ENCODE measurements at places on chromosomes 16 and 17. TPM values are rescaled to one million over a fixed set of nuclear protein-coding genes. Genes with fewer than 3 reads are reported as not detected.

DNA sequence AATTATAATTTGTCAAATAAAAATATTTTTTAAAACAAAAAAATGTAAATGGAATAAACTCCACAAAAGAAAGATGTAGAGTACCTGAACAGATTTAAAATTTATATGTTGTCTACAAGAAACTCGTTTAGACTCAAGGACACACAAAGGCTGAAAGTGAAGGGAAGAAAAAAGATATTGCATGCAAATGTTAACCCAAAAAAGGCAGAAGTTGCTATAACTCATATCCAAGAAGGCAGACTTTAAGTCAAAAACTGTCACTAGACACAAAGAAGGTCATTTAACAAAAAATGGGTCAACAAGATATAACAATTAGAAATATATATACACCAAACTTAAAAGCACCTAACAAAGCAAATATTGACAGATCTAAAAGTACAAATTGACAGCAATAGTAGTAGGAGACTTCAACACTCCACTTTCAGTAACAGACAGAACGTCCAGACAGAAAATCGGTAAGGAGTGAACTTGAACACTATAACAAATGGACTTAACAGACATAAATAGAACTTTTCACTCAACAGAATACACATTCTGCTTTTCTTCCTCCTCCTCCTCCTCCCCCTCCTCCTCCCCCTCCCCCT is 40.8 kb upstream of the MYLK3 start:
- DNase-seq = no peak

Gene CMTM2
- not detected for total RNA-seq

- no peak for DNase-seq
Observed at GRCh38 chr16:86812363-86812970, 234.1 kb downstream of the FOXL1 start.

Gene C17orf78
- total RNA-seq = not detected

- no peak for DNase-seq
Observed at GRCh38 chr16:54093281-54093680, 193.3 kb downstream of the IRX3 start.

DNA sequence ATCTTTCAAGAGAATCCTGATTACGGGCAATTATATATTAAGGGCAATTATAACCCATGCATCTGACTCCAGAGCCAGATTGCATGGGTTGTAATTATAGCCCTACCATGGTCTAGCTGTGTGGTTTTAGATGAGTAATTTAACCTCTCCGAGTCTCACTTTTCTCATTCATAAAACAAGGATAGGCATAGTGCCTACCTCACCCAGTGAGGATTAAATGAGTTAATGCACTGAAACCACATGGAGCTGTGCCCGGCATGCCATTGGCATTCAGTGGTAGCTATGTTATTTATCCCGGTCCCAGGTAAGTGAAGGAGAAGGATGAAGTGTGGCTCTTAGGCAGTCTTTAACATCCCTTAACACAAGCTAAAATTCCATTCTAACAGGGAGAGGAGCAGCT is 6.3 kb downstream of the SNX20 start:
- no peak for DNase-seq

- peak; percentile 83 for DNase-seq
Observed at GRCh38 chr17:77365584-77366186, 224.9 kb downstream of the SEC14L1 start.

Gene ZNF385C
- total RNA-seq = not detected

Gene NECAB2
- total RNA-seq = not detected

- no peak for DNase-seq
Observed at GRCh38 chr16:49716339-49716934, 139.5 kb downstream of the ZNF423 start.

DNA sequence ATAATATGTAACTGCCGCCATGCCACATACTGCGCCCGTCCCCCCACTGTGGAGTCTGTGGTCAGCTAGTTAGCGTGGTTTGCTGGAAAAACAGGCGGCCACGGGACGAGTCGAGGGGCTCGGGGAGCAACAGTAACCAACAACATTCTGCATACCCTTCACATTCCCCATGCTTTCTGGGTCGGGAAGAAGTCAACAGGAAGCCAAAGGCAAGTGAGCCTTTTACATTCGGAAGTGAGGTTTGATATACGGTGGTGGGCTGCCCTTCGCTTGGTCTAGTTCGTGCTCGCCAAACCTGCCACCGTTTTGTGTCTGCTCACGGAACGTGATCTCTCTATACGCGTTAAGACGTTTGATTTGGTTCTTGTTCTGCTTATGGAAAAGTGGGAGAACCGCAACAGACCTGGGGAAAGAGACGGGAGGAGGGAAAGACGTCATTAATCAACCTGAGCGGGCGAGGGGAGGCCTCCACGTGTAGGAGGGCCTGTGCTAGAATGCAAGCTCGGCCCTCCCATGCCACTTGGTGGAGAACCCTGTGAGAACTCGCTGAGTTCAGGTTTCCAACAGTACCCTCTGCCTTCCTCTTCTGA is 28.9 kb upstream of the CFAP20 start:
- no peak for DNase-seq

DNA sequence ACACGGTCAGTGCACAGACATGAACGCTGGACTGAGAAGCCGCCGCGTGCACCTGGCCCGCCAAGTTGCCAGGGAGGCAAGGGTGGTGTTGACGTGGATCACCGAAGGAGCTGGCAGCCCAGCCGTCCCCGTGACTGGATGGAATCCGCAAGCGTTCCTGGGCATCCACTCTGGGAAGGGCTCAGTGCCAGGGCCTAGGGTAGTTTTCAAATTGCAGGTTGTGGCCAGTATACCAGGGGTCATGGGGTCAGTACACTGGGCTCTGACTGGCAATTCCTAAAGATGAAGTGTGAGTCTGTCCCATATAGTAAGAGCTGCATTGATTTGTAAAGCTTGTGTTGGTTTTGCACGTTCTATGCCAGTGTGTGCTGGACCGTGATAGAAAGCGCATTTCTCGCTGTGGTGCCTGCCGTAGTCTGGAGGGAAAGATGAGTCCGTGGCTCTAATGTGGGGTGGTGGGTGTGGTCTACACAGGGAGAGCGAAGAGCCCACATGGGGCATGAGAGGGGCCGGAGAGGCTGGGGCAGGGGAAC is 21.1 kb upstream of the METRNL start:
- no peak for DNase-seq

DNA sequence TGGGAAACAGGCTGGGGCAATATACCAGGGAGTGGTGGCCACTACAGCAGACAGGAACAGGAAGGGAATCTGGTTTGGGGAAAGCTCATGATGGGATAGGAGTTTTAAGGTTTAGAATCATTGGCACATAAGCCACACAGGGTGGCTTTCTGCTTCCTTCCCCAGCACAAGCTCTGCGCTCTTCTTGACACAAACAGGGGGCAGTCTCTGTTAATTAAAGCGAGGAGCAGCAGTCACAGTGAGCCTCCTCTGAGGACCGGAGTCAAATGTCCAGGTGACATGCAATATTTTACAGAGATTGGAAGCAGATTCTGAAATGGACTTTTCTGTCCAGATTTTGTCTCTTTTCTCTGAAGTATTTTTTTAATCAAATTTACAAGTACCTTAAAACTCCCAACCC is 2.8 kb upstream of the SHISA9 start:
- DNase-seq = no peak

DNA sequence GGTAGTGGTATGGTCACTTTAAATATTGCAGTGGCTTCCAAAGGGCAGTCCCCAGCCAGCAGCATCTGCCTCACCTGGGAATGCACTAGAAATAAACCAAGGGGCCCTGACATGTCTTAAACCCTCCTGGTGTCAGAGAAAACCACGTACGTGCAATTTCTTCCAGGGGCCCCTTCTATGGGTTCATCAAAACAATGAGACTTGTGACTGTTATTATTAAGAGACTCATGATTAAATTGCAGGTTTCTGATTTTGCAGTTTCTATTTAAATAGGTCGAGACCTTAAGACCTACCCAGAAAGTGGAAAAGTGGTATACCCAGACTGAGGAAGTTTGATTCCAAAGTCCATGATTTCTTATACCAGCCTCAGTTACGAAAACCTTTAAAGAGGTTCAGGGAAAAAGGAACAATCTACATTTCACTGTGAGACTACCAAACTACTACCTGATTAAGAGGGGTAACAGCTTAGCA is 746 bp upstream of the POLG2 start:
- no peak for DNase-seq

GRCh38 chr16:1884155-1884760 is 12.3 kb upstream of the MEIOB start:
- DNase-seq = no peak

- DNase-seq = no peak
Observed at GRCh38 chr17:82357394-82357793, 1.7 kb upstream of the TEX19 start.

- no peak for DNase-seq
Observed at GRCh38 chr17:28917465-28917864, 14.6 kb upstream of the DHRS13 start.

DNA sequence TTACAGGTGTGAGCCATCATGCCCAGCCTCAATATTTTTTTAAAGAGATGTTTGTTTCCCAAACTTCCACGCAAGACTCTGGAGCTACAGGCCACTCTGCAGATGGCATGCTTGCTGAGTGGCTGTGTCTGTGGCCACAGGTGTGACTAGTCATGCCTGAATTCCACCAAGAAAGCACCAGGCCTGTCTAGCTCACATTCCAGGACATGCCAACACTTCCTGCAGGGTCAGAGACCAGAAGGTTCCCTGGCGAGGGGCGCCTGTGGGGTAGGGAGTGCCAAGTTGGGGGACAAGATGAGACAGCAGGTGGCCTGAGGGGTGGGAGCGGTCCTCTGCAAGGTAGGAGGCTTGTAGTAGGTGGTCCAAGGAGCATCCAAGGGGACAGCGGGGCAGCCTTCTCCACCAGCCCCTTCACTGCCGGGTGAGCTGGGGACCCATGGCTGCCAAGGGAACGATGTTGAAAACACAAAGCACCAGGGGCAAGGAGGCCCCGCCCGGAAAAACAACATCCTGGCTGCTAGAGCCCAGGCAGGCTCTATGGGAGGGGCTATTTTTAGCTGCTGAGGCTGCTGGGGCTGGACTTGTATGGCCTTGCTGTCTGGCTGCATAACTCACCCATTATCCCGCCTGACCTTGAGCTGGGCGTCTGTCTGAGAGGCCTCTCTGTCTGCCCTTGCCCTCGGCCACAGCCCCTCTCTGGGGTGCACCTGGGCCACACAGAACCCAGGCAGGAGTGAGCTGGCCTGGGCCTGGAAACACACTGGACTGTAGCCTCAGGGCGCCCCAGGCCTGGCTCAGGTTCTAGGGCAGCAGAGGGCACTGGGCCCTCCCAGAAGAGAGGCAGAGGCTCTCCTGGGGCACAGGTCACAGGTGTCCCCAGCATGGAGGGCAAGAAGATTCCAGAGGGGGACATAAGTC is 5.7 kb downstream of the TRIM47 start:
- DNase-seq = peak; percentile 73

- DNase-seq = no peak
Observed at GRCh38 chr16:67648764-67649407, 3.9 kb downstream of the CARMIL2 start.

Gene SMIM22
- total RNA-seq = not detected

- no peak for DNase-seq
Observed at GRCh38 chr17:4722678-4723240, 8.5 kb upstream of the MED11 start.

Gene FBXL20
- total RNA-seq = 19.4 TPM

Gene CDRT15L2
- total RNA-seq = not detected

DNA sequence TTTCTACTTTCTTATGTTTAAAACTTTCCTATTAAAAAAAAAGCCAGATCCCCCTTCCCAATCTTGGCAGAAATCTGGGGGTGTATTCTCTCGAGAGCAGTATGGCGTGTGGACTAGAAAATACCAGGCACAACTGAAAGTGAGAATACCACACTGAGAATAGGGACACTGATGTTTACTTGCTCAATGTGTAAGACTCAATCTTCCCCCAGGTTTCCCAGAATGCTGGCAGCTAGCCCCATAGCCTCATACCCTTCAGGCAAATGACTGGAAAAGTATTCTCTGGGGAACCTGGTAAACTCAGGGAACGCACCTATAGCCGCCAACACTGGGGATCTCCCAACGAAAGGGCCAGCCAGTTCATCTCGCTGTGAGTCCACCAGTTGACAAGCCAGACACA is 15.3 kb downstream of the ZZEF1 start:
- DNase-seq = no peak

Gene SNRNP25
- total RNA-seq = 48.8 TPM

Gene LRRC36
- total RNA-seq = not detected

- DNase-seq = no peak
Observed at GRCh38 chr17:42922294-42922693, 21.7 kb downstream of the G6PC1 start.

GRCh38 chr16:8867216-8867931 is 1.4 kb downstream of the CARHSP1 start:
- no peak for DNase-seq

Gene ZNF174
- total RNA-seq = 8.8 TPM

DNA sequence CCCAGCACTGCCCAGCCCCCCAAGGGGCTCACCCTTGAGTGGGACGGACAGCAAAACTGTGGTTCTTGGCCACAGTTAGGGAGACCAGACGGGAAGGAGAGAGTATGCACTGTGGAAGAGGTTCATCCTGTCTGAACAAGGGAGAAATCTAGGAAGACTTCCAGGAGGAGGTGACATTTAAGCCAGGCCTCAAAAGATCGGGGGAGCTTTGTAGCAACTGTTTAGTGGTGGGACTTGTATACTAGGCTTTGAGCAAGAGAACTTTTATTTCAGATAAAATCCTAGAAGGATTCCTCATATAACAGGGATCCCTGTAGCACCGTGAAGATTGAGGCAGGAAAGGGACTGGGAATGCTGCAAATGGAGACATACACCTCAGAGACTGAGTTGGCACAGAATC is 30.8 kb downstream of the SREBF1 start:
- DNase-seq = no peak

DNA sequence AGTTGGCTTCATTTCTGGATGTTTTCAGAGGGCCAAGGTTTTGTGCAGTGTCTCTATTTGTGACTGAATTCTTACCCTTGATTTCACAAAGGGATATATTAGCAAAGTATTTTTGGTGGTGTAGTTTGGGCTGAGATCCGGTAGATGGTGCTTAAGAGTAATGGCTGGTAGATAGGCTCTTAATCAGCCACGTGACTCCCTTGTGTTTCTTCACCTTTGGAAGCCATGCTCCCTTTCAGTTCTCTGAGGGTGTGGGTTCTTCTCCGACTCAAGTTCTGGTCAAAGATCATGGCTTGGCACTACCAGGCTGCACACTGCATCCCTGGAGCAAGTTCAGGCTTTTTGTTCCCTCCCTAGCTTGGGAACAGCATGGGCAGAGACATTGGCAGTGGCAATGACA is 887.3 kb downstream of the CDH8 start:
- no peak for DNase-seq

- no peak for DNase-seq
Observed at GRCh38 chr17:41519501-41520224, 973 bp upstream of the KRT15 start.

GRCh38 chr17:42266918-42267766 is 9.0 kb downstream of the STAT5B start:
- DNase-seq = peak; percentile 96

Measured in HFFc6 (cell line).